ENCODE measurements at places on chromosomes 7 and 10.

DNA sequence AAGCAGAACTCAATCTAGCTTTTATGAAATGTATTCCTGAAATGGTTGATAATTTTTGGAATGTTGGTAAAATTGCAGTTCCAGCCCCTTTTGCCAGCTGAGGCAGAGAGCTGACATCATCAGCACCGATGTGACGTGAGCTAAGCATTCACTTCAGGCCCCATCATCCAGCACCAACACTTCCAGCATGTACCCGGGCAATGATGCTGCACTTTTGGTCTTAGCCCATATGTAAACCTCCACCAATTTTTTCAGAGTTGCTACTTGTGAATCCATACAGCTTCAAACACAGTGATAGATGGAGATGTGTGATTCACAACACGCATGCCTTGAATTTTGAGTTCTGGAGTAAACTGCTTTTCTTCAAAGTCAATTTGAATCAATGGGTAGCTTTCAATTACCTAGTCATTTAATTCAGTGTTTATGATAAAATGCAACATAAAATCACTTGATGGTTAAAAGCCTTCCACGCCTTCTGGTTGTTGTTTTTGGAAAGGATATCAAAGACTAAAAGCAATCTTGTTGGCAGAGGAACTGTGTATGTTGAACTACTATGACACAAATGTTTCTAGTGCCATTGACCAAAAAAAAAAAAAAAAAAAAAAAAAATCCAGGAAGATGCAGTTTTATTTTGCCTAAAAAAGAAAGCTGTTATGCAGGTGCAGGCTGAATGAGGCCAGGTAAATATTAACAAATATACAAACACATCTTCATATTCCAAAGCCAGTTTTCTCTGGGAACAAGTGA is 73.9 kb downstream of the NRP1 start:
- no peak for DNase-seq

GRCh38 chr7:46446151-46446550 is 525.1 kb upstream of the IGFBP3 start:
- no peak for DNase-seq

- DNase-seq: no peak
These were observed 152.6 kb downstream of the RAPGEF5 start for GRCh38 chr7:22204312-22204711.

- DNase-seq: no peak
These were observed 16.4 kb upstream of the RUFY2 start for GRCh38 chr10:68423522-68423921.

GRCh38 chr10:31921031-31921430 is 7.6 kb downstream of the ARHGAP12 start:
- DNase-seq: no peak

DNA sequence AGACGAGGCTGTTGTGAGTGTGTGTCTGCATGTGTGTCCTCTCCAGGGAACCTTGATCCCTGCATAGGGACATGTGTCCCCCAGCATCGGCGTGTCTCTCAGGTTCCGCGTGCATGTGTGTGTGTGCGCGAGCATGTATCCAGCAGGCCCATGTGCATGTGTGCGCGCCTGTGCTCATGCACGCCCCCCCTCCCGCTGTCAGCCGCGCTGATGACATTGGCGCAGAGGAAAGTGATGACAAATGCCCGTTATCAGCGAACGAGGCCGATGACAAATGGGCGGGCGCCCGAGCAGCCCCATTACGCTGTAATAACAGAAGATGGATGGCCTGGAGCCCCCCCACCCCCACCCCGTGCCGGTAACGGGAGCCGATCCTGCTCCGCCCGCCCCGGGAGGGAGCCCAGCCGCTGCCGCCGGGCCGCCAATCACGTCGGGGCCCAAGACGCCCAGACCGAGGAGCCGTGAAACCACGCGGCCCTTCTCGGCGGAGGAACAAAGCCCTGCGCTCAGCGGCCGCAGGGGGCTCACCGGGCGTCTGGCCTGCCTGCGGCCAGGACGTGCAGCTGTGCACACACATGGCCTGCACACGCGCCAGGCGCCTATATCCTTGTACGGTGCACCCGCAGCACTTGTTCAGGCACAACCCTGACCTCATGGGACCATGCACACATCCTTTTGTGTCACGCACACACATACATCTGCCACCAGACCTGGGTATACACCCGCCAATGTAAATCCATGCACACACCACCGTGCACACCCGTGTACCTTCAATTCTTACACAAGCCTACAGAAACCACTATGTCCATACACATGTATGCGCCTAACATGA is 21.5 kb downstream of the POLL start:
- peak; percentile 58 for DNase-seq

GRCh38 chr7:91852263-91852741 is 28.2 kb downstream of the MTERF1 start:
- no peak for DNase-seq

GRCh38 chr7:143396625-143397556 is 11.8 kb downstream of the EPHA1 start:
- DNase-seq: peak; percentile 36

DNA sequence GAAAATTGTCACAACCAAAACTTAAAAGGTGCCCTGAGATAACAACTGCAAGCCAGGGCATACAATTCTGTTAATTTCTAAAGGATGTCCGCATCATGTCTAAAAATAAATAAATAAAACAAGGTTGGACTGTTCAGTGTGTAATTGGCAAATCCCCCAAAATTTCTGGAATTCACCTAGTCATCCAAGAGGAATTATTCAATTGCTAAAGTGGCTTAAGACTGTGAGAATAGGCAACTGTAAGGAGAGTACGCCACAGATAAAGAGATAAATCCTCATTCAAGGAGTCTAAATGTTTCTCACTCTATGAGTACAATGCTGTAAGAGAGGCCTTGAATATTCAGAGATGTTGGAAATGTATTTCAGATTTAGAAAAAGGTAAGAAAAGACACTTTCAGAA is 37.2 kb downstream of the PIK3AP1 start:
- peak; percentile 75 for DNase-seq

- no peak for DNase-seq
These were observed 54.3 kb upstream of the DUSP5 start for GRCh38 chr10:110443239-110444003.

DNA sequence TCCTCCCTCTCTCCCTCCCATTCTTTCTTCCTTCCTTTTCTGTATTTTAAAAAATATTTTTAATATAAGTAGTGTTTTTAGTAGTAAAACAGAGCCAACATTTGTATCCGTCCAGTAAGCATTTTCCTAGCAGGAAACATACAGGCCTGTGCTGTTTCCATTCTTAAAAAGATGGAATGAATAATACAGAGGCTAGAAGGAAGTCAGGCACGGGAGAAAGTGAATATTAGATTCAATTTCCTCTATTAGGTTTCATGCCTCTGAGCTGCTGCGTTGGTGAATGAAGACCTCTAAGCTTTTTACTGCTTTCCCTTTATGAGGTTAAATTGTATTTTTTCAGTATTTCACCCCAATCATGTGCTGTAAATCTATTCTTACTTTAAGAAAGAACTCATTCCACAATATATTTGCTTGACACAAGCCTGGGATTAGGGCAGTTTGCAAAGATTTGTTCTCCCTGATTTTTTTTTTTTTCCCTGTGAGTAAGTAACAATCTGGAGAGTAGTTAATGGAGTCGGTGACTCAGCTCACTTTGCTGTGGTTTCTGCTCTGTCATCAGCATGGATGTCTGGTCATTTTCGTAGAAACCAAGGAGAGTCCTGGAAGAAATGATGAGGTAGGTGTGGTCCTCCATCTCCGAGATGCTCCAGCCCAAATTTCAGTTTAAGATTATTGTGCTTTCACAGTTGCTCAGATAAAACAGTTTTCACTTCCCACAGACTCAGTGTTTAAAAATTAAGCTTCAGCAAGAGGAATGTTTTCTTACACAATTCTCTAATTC is 76.1 kb upstream of the PITRM1 start:
- peak; percentile 92 for DNase-seq

- DNase-seq: peak; percentile 49
These were observed 31.1 kb downstream of the ADAP1 start for GRCh38 chr7:923108-924041.

GRCh38 chr7:13047061-13047460 is 359.6 kb downstream of the ARL4A start:
- no peak for DNase-seq

- no peak for DNase-seq
These were observed 23.7 kb upstream of the DDC start for GRCh38 chr7:50588937-50589336.

DNA sequence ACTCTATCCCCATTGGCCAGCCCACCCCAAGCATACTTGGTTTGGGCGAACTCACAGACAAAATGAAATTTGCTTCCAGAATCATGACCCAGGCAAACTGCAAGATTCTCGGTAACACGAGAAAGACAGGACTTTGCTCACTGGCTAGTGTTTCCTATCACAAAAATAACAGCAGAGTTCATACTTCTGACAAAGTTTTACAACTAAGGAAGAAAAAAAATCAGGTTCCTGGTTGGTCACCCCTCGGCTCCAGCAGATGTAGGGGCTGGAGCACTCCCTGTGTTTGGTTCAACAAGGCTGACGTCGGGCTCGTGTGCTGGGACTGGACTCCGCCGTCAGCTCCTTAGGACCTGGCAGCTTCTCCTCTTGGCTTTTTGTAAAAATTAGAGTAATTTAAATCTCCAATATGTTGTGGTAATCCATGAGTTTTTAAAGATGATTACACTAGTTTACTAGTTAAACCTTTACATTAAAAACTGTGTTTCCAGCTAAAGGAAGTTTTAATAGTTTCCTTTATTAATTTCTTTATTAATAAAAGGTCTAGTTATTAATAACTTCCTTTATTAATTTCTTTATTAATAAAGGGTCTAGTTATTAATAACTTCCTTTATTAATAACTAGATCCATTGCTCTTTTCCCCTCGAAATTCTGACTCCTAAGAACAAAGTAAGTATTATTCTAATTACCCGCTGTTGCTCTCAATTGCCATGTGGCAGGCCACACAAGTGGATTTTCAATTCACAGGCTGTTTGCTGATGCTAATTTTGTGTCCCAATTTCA is 115.6 kb upstream of the RNF32 start:
- DNase-seq: no peak

GRCh38 chr7:36147361-36147760 is 5.7 kb upstream of the EEPD1 start:
- DNase-seq: no peak
